ENCODE measurements at places on chromosomes 2 and 18.

DNA sequence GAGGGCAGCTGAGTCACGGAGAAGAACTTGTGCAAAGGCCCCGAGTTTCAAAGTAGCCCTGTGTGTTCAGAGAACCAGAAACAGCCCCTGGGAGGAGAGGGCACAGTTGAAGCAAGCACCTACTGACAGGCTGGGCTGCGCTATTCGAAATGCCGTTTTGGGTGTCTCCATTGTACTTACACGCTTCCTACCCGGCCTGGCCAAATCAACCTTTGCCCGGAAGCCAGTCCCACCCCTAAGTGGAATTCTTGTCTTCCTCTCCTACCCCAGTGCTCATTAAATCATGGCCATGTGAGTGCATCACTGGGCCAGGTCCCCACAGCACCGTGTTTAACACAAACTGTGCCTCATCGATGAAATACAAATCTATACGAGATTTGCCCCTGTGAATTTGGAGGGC, 6.0 kb downstream of the DIPK1C start:
- DNase-seq: no peak

DNA sequence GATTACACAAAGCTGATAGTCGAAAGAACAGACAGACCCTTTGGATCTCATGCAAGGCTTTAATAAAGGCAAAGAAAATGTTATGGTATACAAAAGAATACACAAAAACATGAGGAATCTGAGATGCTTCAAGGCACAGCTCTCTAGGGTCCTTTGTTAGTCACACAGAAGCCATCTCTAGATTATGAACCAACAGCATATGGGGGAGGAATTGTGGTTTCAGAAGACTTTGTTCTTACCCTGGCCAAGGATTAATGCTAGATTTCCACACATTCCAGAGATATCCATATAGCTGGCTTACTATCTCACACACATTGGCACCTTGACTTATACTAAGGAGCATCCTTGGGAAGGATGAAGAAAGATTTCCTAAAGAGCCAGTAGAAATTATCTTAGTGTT, 206.1 kb downstream of the GULP1 start:
- peak; percentile 16 for DNase-seq

DNA sequence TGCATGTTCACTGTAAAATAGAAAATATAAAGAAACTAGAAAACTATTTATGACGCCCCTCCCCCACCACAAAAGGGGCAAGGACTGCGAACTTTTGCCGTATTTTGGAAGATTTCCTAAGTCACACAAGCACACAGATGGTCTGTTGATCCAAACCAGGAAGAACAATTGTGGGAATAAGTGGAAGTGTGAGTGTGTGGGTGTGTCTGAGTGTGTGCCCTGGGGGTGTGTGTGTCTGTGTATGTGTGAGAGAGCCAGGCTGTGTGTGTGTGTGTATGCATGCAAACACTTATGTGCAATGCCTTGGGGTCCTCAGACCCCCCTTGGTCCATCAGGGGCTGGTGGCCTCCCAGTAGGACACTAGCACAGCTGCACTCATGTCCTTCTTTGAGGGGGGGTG, 43.1 kb downstream of the HPCAL1 start:
- no peak for DNase-seq

GRCh38 chr2:64987001-64987955, 1.9 kb upstream of the SLC1A4 start:
- DNase-seq: no peak

GRCh38 chr2:207594264-207594663, 30.9 kb downstream of the METTL21A start:
- no peak for DNase-seq

Measured in cardiac muscle cell (in vitro differentiated cells and primary cell).